ENCODE measurements at places on chromosomes 1 and 21.
A peak's percentile ranks its signal among the peaks of the same experiment; 100 is the strongest.

DNA sequence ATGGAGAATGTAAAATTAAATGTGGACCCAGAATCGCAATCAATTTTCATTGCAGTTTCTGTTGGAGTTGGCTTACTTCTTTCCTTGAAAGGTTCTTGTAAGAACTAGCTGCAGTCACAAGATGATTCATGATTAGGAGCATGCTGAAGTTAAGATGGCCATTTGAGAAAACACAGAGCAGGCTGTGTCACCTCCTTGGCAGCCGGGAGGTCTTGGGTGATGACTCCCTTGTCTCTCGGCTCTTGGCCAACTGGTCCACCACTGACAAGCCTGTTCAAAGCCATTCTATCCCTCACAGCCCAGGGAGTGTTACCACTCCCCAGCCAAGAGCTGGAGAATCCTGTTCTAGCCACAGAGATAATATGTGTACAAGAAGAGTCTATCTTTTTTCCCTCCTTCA lies 40.6 kb downstream of the OPTC start:
- peak; percentile 74 for DNase-seq

GRCh38 chr1:79472067-79472656 lies 465.6 kb upstream of the ADGRL4 start:
- no peak for DNase-seq

GRCh38 chr21:42199868-42200463 lies 19.0 kb upstream of the ABCG1 start:
- DNase-seq: no peak

- DNase-seq: peak; percentile 99
Measured at GRCh38 chr1:100622037-100622436, 84.1 kb downstream of the GPR88 start.

DNA sequence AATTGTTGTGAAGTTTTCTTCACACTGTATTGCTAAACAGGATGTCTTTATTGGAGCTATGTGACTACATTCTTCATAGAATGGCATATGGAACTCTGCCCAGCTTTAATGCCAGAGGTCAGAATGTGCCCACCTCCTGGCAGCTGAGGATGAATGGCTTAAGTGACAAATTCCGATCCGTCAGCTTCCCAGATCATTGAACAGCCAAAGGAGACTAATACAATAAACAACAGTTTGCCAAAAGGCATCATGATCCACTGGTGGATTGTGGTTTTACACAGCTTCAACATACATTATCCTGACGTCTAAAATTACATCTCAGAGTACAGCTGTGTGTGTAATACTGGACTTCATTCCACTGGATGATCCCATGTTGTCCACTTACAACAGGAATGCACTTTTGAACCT lies 68.7 kb upstream of the C1orf105 start:
- DNase-seq: no peak

GRCh38 chr1:56434025-56434424 lies 145.3 kb downstream of the PLPP3 start:
- no peak for DNase-seq

DNA sequence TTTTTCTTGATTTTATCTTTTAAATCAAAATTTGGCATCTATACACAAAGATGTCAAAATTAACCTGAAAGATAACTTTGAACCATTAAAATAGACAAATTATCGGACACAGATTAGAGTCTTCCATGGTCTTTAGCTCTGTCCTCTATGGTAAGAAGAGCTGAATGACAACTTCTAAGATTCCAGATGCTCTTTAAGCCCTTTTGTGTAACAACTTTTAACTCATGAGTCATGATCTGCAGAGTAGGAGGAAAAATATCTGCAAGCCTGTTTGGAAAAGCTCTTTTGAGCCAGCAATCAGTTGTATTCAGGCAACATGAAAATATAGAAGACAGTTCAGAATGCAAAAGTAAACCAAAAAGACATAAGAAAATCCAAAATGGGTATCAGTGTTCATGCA lies 37.8 kb downstream of the TTC13 start:
- peak; percentile 8 for DNase-seq

DNA sequence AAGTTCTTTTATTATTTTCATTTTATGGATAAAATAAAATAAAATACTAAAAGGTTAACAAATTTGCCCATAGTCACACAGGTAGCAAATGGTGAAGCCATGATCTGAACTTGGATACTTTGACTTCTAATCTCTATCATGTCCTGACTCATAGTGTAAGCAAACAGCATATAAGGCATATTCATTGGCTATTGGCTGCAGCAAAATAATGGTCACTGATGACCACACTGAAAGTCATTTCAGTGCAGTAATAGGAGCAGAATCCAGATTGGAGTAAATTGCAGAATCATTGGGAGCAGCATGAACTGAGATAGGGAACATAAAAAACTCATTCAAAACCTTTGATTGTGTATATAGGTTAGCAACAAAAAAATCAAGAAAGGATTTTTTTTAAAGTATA lies 262.9 kb downstream of the PLA2G4A start:
- no peak for DNase-seq

DNA sequence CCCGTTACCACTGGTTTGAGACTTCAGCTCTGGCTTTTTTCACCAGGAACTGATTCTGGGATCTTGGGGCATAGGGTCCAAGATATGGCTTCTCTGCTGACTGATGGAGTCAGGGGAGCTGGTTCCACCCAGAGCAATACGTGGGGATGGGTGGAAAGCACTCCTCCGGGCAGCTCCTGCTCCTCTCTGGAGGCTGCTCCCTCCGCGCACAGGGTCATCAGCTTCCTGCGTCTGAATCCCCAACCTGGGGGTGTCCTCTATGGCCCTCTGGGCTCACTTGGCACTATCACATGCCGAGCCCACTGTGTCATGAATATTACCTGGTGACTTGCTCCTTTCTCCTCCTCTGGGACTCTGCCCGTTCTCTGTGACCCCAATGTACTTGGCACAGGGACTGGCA lies 405.4 kb upstream of the VAMP3 start:
- no peak for DNase-seq

GRCh38 chr1:33098371-33098770 lies 17.4 kb downstream of the AZIN2 start:
- DNase-seq: no peak

DNA sequence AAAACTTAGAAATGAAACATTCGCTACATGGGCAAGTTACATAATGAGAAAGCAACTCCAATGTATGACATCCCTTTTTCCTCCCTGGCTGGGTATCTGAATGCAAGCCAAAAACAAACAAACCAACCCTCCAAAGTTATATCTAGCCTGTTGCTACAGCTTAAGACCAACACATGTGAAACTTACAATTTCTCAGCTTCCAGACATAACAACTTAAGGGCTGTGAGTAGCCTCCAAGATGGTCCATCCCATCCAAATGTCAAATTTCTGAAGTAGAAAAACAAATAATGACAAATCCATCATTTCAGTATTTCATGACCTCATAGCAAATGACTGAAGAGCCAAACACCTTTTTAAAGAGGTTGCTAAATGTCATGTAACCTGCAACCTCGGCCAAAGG lies 19.9 kb downstream of the SETD4 start:
- no peak for DNase-seq

- DNase-seq: no peak
Measured at GRCh38 chr1:3480369-3480719, 25.9 kb downstream of the ARHGEF16 start.

DNA sequence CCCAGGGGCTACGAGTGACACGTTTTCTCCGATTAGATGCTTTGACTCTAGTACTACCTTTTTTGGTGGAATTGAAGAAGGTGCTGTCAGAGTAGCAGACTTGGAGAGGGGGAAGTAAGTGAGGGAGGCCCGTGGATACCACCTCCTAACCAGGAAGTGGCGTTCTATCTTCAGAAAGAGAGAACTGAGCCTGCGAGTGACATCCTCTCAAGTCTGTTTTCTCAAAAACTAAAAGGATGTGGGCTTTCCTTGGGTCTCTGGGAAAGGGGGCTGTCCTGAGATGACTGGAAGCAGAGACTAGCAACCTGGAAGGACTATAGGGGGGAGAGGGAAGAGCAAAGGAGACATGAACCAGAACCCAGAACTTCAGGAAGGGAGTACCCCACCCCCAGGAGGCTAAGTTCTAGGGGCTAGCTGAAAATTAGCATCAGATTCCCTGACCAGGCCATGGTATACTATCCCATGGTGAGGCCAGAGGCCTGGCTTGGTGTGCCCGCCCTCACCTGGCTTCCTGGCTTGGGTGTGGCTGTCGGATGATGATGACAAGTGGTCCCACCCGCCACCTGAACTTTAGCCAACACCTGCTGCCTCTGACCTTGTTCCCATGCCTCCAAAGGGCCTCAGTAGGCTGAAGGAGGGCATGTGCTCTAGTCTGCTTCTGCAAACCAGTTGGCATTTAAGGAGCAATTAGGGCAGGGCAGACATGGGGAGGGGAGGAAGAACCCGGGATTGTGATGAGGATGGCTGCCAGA lies 49.1 kb downstream of the ATP2B4 start:
- no peak for DNase-seq

- no peak for DNase-seq
Measured at GRCh38 chr1:192592517-192592916, 16.9 kb downstream of the RGS1 start.

DNA sequence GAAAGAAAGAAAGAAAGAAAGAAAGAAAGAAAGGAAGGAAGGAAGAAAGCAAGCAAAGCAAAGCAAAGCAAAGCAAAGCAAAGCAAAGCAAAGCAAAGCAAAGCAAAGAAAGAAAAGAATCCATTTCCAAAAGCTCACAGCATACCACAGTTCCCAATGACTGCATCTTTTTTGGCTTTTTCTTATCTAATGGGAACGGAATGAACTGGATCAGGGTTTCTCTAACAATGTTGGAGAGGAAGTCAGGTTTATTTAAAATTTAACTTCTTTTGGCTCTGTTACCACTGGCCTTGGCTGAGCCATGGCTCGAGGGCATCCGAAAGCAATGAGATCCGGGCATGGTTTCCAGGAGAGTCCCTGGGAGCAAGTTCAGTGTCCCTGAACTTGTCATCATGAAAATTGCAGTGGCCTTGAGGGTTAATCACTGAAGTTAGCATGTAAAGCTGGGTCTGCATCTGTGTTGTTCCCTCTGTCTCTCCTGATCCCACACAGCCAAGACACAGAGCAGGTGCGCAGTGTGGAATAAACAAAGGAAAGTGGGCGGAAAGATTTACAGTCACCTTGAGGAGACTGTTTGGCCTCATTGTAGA lies 34.6 kb upstream of the CTPS1 start:
- DNase-seq: no peak

- no peak for DNase-seq
Measured at GRCh38 chr1:158177700-158178450, 2.8 kb upstream of the CD1D start.

DNA sequence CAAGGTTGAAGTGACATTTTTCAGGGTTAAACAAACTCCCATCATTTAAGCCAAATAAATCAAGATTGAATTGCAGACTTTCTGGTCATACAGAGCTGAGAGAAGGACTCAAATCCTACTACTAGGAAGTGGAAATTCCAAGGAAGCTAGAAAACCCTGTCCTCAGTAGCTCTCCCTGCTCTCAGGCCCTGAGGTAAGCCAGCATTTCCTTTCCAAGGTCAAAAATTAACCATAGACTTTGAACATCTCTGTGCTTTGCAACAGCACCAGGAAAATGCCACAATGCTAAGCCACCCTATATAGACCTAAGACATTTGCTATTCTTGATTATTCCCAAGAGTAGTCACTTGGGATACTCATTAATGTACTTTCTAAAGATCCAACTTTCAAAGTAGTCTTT lies 45.1 kb downstream of the LUZP1 start:
- no peak for DNase-seq

- DNase-seq: peak; percentile 20
Measured at GRCh38 chr1:232805269-232806185, at the start of gene MAP10. MAP10 (plus strand) TSS chr1:232805416; CDS start chr1:232805450, 34 bp downstream.

GRCh38 chr1:227424953-227425352 lies 106.7 kb upstream of the CDC42BPA start:
- DNase-seq: no peak

- no peak for DNase-seq
Measured at GRCh38 chr21:36163750-36164741, 7.4 kb downstream of the DOP1B start.

GRCh38 chr1:9249534-9250410 lies 15.2 kb downstream of the H6PD start:
- no peak for DNase-seq

DNA sequence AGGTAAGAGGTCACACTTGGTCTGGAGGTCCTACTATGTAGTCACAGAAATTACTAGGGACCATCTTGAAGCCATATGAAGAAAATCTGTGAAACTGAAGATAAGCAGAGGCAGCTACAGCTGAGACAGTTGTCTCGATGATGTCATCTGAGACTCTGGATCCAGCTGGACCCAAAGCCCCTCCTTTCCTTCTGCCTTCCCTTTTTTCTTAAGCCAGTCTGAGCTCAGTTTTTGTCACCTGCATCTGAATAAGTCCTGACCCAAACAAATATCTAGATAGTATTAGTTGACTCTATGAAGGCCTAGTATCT lies 143.3 kb downstream of the ETS2 start:
- no peak for DNase-seq

DNA sequence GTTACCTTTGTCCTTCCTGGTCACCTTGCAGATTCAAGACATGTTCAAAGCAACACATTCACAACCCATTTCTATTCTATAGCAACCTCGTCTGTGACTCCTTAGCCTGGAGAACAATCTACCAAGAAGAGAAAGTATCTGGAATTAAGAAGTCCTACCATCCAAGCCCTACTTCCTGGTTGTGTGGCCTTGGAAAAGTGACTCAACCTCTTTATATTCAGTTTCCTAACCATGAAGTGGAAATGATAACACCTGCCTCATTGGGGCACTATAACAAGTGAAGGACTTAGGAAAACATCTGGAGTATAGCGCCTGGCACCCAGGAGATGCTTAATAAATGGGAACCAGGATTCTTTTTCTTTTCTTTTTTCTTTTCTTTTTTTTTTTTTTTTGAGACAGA lies 36.5 kb upstream of the SRRM1 start:
- no peak for DNase-seq

DNA sequence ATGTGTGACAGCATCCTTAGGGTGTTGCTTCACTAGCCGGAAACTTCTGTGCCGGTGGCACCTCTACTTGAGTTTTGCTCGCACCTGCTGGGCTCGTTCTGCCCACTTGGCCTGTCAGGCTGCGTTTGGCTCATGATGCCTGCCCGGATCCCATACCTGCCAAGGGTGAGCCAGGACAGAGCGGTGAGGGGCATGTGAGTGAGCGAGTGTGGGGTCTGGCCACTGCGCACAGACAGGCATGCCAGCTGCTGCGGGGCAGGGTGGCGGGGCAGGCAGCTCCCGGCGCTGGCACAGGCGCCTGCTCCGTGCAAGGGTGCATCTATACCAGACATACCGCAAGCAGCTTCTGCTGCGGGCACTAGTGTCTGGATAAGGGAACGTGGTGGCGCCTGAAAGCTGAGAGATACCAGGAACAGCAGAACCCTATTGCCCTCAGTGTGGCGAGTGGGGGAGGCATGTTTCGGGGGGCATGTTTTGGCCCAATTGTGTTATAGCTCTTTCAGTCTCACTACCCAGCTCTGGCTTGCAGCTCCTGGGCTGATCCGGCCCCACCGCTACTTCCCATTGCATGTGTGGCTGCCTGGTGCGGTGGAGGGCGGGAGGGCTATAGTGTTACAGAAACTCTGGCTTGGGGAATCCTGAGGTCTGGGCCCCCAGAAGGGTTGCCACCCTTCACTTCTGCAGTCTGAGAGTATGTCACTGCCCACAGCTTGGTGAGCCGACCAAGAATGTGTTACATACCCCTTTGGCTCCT lies 32.2 kb downstream of the MAGI3 start:
- no peak for DNase-seq

Measured in AG09309 (cell line).